NCI-H1694 (cell line): ENCODE measurements at places on chromosomes 12 and 14.

- no peak for DNase-seq
Measured at GRCh38 chr12:131910302-131911027, 16.0 kb downstream of the ULK1 start.

GRCh38 chr12:94689002-94689645 is 38.8 kb upstream of the TMCC3 start:
- DNase-seq, result no peak

GRCh38 chr12:47576289-47576945 is 129.4 kb downstream of the RPAP3 start:
- no peak for DNase-seq

GRCh38 chr14:106850913-106851825 is 1324.8 kb downstream of the TMEM121 start:
- DNase-seq, result no peak

GRCh38 chr14:103073876-103074728 is 9.9 kb upstream of the LBHD2 start:
- DNase-seq, result no peak

DNA sequence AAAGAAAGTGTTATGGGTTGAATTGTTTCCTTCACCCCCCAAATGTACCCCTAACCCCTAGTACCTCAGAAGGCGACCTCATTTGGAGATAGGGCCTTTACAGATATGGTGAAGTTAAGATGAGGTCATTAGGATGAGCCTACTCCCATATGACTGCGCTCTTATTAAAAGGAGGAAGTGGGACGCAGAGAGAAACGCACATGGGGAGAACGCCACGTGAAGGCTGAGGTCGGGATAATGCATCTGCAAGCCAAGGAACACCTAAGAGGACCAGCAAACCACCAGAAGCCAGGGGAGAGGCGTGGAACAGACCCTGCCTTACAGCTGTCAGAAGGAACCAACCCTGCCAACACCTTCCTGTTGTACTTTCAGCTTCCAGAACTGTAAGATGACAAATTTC is 1.7 kb upstream of the NRIP2 start:
- DNase-seq, result no peak

GRCh38 chr12:117010693-117011451 is 88.3 kb downstream of the TESC start:
- DNase-seq, result no peak

DNA sequence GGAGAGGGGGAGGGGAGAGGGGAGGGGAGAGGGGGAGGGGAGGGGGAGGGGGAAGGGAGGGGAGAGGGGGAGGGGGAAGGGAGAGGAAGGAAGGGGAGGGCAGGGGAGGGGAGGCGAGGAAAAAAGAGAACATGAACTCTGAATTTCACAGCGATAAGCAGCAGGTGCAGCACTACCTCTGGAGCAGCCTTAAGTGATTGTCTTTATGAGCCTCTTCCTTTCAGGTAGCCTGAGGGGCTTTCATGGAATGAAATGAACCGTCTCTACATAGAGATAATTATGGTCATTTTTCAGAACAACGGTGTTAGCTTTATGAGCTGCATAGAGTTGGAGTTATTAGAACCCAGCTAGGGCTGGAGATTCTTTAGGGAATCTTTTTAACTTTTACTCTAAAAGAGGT is 18.1 kb upstream of the PTCSC3 start:
- DNase-seq, result no peak

- DNase-seq, result peak; percentile 90
Measured at GRCh38 chr14:101972126-101972866, 7.9 kb downstream of the DYNC1H1 start.

GRCh38 chr12:53378724-53379388 is 1.1 kb upstream of the SP1 start:
- DNase-seq, result no peak

DNA sequence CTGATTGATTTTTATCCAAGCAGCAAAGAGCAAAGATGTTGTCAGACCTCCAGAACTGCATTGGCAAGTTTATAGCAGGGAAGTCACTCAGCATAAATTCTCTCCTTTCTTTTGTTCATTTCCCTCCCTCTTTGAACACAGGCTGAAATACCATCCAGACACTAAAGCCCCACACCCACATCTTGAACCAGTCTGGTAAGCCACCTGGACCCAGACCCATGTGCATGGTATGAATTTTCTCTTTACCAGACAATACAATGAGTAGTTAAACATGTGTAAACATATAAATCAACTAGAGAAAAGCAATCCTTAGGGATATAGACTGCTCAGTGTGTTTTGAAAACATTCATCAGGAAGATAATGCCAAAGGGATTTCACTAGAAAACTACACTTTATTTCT is 488.3 kb upstream of the FLRT2 start:
- DNase-seq, result no peak

DNA sequence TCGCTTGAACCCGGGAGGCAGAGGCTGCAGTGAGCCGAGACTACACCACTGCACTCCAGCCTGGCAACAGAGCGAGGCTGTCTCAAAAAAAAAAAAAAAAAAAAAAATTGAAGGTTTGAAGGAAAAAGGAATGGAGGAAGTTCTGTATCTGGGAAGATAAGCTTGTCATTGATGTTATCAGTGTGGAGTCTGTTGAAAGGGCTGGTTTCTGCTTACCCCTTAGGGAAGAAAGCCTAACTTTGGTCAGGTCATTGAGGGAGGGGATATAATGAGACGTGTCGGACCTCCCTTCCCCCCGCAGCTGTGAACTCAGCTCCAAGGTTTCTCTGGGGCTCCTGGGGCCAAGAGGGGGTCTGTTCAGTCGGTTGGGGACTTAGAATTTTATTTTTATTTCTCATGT is 16.4 kb downstream of the DAO start:
- DNase-seq, result no peak

- no peak for DNase-seq
Measured at GRCh38 chr12:109741286-109741969, 27.8 kb downstream of the FAM222A start.

GRCh38 chr12:131610181-131610580 is 100.7 kb upstream of the SFSWAP start:
- no peak for DNase-seq

DNA sequence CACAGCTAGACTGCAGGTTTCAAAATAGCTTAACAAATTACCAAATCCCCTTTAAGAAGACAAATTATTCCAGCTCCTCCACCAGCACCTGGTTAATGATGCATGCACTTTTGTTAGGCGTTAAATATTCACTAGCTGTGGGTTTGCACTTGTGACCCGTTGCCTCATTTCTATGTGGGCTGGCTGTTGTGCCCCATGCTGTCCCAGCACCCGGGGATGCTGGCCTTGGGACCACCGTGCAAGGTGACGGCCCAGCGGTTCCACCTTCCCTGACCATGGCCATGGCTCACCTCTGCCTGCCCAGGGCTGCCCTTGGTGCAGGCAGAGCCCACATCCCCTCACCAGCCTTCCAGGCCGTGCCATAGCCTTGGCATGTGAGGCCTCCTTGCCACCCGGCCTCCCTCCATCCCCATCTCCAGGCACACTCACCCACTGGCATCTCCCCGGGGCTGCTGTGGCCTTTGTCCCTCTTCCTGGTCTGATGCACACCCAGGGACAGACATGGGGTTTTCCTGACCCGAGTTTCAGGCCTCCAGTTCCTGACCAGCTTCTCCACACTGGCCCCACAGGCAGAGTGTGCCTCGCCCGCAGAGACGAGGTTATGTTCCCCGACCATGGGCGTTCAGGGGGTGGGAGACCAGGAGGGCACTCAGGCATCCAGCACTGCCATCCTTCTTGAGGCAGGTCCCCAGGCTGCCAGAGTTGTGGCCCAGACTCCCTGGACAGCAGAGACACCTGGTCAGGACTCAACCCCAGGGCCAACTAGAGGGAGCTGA is 20.3 kb upstream of the C14orf180 start:
- DNase-seq, result no peak

DNA sequence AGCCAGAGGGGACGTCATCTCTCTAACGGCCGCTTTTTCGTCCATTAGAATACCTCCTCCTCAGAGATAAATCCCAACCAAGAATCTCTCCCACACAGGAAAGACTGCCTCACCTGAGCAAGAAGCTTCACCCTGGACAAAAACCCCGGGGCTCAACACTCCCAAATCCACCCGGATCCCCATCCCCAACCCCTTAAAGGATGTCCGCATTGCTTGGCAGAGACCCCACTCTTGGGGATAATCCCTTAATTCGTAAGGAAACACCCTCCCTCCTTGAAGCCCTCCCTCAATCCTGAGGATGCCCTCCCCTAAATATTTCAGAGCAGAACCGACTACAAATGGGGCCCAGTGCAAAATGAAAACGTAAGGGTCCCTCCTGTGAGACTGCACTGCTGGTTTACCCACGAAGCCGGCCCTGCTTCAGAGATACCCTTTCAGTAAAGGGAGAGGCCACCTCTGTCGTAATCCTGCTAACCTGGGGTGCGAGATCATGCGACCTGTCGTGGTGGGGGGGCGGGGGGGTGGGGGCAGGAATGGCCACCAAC is 655 bp upstream of the DYNLL1 start:
- DNase-seq, result no peak

- no peak for DNase-seq
Measured at GRCh38 chr12:49689785-49690184, 17.4 kb downstream of the FMNL3 start.

- no peak for DNase-seq
Measured at GRCh38 chr12:9342614-9343353, 134.6 kb upstream of the PZP start.

- DNase-seq, result no peak
Measured at GRCh38 chr12:111748151-111748672, 18.5 kb upstream of the ALDH2 start.

GRCh38 chr12:3718100-3718499 is 34.8 kb downstream of the CRACR2A start:
- DNase-seq, result no peak

- no peak for DNase-seq
Measured at GRCh38 chr12:13142747-13143146, 39.3 kb upstream of the GSG1 start.

DNA sequence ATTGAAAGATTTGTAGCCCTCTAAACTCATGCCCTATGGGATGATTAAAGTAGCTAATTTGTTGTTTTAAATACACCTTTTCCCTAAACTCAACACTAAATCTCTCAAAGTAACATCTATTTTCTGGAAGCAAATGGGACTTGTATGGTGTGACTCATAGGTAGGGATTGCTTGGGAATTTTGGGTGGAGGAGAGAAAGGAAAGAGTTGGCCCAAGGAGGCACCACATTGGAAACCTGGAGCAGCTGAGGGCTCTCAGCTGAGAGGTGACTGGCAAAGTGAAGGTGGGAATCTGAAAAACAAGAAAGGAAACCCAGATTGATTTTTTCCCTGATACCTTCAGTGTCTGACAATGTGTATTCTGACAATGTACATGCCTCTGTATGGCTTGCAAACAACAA is 114.8 kb upstream of the PRICKLE1 start:
- DNase-seq, result no peak

- no peak for DNase-seq
Measured at GRCh38 chr14:53047307-53048069, 96.6 kb upstream of the FERMT2 start.

DNA sequence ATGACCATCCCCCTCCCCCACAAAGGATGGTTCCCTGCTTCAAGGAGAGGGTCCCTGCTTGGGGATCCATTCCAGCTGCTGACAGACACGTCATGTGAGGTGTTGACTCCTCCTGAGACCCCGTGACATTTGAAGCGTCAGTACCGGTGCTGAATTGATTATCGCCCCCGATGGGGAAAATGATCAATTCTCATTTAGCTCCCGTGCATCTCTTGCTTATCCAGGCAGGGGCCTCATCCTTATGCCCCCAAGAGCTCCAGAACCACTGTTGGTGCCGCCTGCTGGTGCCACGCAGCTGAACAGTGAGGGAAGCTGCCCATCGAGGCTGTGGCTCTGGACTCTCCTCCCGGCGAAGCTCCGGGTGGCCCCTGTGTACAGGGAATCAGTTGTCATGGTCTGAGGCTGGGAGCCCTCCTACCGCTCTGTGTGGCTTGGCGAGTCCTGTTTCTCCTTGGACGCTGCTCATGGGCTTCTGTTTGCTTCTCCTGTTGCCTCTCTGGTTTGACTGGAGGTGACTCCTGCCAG is 4.6 kb downstream of the KIF26A start:
- no peak for DNase-seq

DNA sequence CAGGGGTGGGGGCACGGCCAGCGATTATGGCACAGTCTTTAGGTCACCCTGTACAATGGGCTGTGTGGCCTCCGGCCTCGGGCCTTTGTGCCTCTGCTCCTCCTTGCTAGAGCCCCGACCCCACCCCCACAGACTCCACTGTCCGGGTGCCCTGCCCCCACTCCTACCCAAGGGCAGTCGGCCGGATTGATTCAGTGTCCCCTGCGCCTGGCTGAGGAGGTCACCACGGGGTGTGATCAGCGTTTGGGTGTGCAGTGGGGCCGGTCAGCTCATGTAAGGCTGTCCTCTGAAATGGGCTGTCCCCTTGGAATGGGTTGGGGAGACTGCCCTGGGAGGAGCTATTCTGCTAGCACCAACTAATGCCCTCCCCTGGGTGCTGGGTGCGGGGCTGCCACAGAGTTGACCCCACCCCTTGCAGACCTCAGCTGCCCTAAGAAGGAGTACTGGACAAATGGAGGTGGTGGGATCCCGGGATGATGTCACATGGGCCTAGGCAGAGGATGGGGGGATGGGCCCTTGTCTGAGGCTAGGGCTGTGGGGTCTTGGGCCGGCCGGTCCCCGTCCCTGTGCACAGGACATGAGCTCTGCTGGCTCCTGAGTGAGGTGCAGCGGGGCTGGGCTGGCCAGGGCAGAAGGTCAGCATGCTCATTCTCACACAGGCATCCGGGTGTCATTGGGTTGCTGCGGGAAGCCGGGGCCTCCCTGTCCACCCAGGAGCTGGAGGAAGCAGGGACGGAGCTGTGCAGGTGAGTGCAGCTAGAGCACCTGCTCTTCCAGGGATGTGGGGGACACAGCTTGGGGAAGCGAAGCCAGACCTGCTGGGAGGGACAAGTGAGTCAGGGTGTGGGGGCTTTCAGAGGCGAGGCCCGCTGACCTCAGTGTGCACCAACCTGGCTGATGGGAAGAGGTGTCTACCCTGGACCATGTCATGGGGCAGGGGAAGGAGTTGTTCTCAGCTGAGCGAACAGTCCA is 23.4 kb downstream of the ASPG start:
- no peak for DNase-seq

DNA sequence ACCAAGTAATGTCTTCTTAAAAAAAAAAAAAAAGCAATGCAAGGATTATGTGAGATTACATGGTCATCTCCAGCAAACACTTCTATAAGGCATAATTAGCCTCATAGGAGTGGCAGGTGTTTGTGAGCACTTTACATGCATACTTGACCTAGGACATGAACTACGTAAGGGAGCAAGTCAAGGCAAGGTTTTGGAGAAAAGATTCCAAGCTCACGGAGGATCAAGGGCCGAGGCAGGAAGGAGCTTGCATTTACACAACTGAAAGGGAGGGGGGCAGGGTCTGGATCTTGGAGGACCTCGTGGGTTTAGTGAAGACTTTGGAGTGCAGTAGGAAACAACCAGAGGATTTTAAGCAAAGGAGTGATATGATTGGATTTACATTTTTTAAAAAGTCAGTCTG is 112.5 kb downstream of the CCER1 start:
- DNase-seq, result no peak
